Aorta (tissue), 5 donors: ENCODE measurements at places on chromosomes 7 and 10. TPM values are rescaled to one million over a fixed set of nuclear protein-coding genes. Genes with fewer than 3 reads are reported as not detected.

Gene TMEM130
- 15.3 TPM for total RNA-seq

GRCh38 chr7:79714081-79714480 lies 260.6 kb upstream of the MAGI2 start:
- no peak for DNase-seq
- no peak overlapping the region for H3K27ac ChIP-seq
- H3K4me1 ChIP-seq, result no peaks in the 10 kb centered on the region
- no peaks in the 10 kb centered on the region for H3K27me3 ChIP-seq

DNA sequence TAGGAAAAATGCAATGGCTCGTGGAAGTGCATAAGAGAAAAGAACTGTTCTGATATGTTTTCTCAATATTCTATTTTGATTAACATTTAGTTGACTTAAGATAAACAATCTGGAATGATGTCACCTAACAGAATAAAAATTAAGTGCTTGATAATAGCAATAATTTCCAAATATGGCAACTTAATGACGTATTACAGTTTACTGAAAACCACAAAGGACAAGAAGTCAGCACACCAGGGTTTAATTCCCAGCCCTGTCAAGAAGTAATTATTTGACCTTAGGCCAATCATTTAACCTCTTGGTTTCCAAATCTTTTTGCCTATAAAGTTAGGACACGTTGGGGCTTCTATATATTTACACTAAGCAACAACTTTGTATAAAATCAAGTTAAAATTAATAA lies 95.7 kb downstream of the CABCOCO1 start:
- no peaks in the 10 kb centered on the region for H3K36me3 ChIP-seq
- no peaks in the 10 kb centered on the region for H3K4me1 ChIP-seq
- H3K27me3 ChIP-seq, result no peaks in the 10 kb centered on the region

GRCh38 chr10:110032801-110033700 lies 25.3 kb downstream of the ADD3 start:
- no peaks in the 10 kb centered on the region for H3K36me3 ChIP-seq
- no peaks in the 10 kb centered on the region for H3K27me3 ChIP-seq
- H3K4me3 ChIP-seq, result no peak overlapping the region
- DNase-seq, result no peak
- H3K27ac ChIP-seq, result no peak overlapping the region
- H3K4me1 ChIP-seq, result no peaks in the 10 kb centered on the region

DNA sequence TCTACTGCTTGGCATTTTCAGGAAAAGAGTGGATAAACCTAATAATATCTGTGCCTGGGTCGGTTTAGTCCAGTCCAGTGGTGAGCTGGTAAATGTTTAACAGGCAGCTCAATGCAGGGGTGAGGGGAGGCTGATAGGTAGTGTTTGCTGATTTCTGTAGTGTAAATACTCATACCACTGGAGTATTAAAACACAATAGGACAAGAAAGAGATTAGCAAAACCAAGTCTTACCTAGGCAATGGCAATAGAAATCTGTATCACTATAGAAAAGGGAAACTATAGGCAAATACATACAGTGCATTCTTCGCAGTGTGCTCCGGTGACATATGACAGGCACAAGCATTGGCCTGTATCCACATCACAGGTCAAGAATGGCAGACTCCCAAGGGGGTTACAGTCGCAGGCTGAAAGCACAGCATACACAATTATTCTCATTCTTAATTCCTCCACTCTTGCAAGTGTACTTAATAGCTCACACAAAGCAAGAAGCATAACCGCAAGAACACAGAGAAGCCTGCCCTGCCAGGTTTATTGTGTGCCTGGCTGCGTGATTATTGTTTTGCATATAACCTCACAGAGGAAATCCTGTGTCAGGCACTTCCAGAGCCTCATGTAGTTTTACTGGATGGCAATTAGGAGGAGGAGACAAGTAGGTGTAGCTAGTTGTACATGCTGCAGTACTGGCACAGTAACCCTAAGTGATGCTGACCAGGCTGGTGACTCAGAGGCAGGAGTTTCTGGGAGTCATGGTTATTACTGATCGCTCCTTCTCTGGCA lies 35.0 kb downstream of the LAMB4 start:
- no peak overlapping the region for H3K4me3 ChIP-seq
- DNase-seq, result peak; percentile 59

DNA sequence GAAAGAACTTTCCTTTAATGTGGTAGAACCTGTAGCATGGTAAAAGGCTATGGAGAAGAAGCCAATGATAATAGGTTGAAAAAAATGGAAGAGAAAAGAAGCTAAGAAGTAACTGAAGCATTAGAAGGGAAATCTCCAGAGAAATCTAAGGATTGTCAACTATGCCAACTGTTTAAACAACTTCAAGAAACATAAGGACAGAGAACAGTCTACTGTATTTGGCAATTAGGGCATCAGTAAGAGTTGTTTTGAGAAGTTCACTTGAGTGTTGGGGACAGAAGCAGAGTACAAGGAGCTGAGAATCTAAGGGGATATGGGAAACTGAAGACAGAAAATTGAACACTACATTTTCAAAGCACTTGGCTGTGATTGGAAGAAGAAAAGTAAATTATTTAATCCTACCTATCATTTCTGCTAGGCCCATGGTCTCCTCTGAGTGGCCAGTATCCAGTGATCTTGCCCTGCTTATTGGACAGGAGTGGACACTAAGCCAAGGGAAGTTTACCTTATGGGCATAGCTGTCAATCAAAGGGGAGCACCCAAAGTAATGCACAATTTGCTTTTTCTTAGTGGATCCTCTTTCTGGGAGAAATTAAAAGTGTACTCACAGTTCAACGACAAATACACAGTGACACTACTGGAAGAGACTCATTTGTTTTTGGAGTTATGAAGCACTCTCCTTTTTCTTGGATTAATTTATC lies 56.4 kb upstream of the CCDC71L start:
- H3K27ac ChIP-seq, result no peak overlapping the region
- no peak overlapping the region for H3K4me3 ChIP-seq
- no peaks in the 10 kb centered on the region for H3K36me3 ChIP-seq
- H3K4me1 ChIP-seq, result no peaks in the 10 kb centered on the region
- no peaks in the 10 kb centered on the region for H3K27me3 ChIP-seq

Gene HYAL4
- not detected for total RNA-seq
